ENCODE measurements at places on chromosomes 6 and 20.

GRCh38 chr20:62255976-62256375, 17.7 kb downstream of the OSBPL2 start:
- no peak for DNase-seq

DNA sequence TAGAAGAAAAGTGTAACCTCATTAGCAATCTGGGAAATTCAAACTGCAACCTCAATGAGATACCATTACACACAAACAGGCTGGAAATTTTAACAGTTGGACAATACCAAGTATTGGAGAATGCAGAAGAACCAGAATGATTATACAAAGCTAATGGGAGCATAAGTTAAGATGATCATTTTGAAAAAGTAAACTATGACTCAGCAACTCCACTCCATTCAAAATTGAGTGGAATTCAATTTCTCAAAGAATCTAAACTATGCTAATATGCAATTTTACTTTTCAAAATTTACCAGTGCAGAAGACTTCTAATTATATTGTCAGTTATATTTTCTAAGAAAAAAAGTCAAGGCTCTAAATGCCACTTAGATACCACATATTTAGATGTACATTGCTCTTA, 17.2 kb downstream of the GPLD1 start:
- DNase-seq, result no peak

GRCh38 chr6:38646166-38646878, 6.6 kb upstream of the BTBD9 start:
- DNase-seq, result no peak

- DNase-seq, result no peak
Observed at GRCh38 chr6:20746024-20746423, 211.8 kb downstream of the CDKAL1 start.

DNA sequence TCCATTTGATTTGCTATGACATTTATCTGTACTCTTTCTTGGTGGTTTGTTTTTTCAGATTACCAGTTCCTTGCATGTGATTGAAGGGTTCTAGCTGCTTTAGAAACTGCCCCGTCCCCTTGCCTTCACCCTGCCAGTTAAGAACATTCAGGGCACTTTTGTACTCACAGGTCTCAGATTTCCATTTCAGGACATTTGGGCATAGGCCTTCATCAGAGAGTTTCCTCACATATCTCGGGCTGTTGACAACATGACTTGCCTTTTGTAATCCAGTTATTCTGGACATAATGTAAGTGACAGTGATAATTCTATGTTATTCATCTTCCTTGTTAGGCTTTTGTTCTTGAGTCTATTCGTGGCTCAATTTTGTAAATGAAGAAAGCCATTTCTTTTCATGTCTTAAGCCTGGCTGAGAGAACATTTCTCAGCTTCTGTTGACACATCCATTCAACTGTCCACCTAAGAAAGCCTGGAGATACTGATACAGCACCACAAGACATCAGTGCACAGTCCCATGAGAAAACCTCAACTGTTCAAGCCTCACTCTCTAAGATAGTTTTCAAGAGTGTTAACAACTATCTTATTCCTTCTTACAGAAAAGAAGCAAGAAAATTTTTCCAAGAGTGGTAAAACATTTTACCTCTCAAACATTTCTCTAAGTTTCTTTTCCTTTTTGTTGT, 209.3 kb upstream of the SGK1 start:
- DNase-seq, result no peak

DNA sequence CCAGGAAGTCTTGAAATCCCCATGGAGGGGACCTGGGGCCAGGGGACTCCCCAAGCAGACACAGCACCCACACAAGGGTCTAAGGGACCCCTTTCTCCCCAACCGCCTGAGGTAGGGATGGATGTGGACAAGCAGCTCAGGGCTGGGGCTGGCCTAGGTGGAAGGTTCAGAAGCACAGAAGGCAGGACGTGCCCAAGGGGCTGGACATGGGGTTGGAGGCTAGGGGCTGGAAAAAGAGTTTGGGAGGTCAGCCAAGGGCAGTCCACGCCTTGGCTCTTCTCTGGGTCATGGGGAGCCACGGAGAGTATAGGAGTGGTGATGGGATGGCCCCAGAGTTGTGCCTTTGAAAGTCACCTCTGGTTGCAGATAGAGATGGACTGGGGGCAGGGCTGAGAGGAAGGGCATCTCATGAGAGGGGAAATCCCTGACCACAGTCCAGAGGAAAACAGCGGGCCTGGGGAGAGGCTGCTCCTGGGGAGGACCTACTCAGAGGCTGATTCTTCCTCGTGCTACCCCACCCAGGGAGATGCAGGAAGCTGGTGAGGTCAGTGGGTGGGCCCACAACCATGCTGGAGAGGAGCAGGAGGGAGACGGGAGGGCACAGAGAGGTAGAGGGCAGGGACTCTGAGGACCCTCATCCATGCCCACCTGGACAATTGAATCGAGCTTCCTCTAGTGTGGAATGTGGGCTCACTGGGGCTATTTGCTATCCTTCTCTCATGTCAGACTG, 2.5 kb upstream of the HSPA12B start:
- no peak for DNase-seq

GRCh38 chr20:43151901-43152300, 37.8 kb downstream of the PTPRT start:
- no peak for DNase-seq

- DNase-seq, result no peak
Observed at GRCh38 chr6:5946181-5946580, 60.5 kb downstream of the NRN1 start.

- DNase-seq, result no peak
Observed at GRCh38 chr20:22385602-22386305, 198.6 kb downstream of the FOXA2 start.

GRCh38 chr20:63124092-63124781, 91.7 kb downstream of the YTHDF1 start:
- no peak for DNase-seq

DNA sequence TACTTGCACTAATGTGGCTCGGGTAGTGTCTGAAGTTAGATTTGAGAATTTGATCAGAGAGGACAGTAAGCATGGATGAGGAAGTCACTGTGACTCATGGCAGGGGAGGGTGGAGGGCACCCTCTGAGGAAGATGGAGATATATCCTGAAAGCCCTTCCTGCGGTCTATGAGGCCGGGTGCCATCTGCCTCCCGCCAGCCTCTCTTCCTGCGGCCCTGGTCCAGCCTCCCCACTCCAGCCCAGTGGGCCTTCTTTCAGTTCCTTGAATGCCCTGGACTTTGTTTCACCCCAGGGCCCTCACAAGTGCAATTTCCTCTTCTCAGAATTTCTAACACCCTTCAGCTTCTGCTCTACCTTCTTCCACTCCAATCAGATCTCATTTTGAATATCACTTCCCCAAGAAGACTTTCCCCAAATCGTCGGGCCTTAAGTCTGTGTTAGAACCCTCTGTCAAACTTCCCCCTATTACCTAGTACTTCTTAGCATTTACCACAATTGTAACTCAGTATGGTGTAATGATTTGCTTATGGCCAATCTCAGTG, 20.2 kb upstream of the TNFAIP3 start:
- peak; percentile 35 for DNase-seq

GRCh38 chr6:25788305-25788922, 33.9 kb downstream of the SLC17A4 start:
- peak; percentile 56 for DNase-seq

DNA sequence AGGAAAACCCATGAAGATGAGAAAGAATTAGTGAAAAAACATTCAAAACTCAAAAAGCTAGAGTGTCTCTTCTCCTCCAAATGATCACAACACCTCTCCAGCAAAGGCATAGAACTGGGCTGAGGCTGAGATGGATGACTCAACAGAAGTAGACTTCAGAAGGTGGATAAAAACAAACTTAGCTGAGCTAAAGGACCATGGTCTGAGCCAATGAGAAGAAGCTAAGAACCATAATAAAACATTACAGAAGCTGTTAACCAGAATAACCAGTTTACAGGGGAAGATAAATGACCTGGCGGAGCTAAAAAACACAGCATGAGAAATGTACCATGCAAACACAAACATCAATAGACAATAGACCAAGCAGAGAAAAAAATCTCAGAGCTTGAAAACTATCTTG, 904.1 kb upstream of the MANEA start:
- DNase-seq, result no peak

GRCh38 chr6:30357678-30358540, 13.0 kb downstream of the RPP21 start:
- DNase-seq, result peak; percentile 71

- no peak for DNase-seq
Observed at GRCh38 chr6:11025921-11026635, 18.0 kb downstream of the ELOVL2 start.

GRCh38 chr6:87851674-87852299, 149.8 kb upstream of the AKIRIN2 start:
- no peak for DNase-seq

DNA sequence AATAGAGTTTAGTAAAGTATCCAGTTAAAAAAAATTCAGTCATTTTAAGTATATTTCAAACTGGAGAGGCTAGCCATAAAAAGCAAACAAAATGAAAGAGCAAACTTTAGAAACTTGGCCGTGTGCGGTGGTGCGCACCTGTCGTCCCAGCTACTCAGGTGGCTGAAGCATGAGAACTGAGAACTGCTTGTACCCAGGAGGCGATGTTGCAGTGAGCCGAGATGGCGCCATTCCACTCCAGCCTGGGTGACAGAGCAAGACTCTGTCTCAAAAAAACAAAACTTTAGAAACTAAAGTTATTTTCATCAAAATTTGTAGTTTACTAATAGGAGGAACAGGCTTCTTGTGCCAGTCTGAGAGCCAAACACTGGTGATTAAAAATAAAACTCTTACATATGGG, 100.2 kb upstream of the POPDC3 start:
- DNase-seq, result no peak

GRCh38 chr6:116019428-116019827, 41.3 kb downstream of the FRK start:
- DNase-seq, result no peak

- DNase-seq, result no peak
Observed at GRCh38 chr20:38249536-38250310, 10.8 kb downstream of the KIAA1755 start.

DNA sequence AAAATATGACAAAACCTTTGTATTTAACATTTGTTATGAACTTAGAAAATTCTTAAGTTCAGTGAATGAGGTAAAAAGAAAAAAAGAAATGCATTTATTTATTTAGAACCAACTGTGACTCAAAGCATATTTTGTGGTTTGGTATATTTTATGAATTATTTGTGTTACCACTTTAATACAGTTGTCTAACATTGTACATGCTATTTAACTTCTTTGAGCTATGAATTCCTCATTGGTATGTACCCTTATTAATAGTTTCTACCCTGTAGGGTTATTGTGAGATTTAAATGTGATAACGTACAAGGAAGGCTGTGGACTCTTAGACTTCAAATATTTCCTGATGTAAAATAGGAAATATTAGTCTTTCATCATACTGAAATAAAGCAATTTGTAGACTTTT, 162.6 kb downstream of the MMUT start:
- DNase-seq, result no peak

DNA sequence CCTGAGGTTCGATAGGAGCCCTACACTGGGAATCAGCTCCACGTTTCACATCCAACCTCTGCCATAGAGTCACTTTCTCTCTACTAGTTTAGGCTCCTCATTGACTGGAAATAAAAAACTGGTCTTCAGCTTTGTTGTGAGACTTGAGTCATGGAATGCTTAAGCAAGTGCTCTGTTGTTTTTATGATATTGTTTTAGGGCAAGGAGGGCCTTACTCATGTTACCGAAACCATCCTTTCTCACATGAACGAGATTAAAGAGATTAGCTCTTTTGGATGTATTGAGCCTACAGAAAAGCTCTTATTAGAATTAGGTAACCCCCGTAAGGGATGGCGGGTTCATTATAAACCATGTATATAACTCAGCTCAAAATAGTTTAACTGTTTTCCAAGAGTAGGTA, 6.9 kb upstream of the MOCS1 start:
- DNase-seq, result no peak

DNA sequence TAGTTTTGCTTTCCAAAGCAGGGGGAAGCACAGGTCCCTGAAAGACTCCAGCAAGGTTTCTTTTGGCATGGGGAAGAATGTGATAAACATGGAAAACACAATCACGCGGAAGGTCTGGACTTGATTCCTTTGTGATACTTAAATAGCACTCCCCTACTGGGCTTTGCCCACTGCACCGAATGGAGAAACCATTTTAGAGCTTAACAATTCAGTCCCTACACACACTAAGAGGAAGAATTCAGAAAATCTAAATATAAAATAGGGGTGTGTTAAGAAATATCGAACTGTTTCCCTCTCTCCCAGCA, 71.4 kb upstream of the NHSL1 start:
- DNase-seq, result no peak

GRCh38 chr6:16851758-16852157, 90.5 kb upstream of the ATXN1 start:
- DNase-seq, result peak; percentile 3

DNA sequence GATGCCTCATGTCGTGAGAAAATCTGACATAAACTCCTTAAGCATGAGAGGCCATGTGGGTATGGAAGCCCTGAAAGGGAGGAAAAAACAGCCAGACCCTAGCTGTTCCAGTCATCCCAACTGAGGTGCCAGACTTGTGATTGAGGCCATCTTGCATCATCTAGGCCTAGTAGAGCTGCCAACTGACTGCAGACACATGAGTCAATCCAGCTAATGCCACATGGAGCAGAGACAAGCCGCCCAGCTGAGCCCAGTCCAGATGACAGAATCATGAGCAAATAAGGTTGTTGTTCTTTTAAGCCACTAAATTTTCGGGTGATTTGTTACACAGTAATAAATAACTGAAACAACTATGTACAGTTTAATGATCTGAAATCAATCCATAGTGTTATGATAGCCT, 680.9 kb downstream of the MAFB start:
- DNase-seq, result no peak

GRCh38 chr6:125077453-125077852, 76.1 kb upstream of the TPD52L1 start:
- no peak for DNase-seq

GRCh38 chr6:114634016-114634415, 291.2 kb upstream of the HS3ST5 start:
- no peak for DNase-seq

- no peak for DNase-seq
Observed at GRCh38 chr6:67362976-67363375, 1272.1 kb upstream of the ADGRB3 start.

DNA sequence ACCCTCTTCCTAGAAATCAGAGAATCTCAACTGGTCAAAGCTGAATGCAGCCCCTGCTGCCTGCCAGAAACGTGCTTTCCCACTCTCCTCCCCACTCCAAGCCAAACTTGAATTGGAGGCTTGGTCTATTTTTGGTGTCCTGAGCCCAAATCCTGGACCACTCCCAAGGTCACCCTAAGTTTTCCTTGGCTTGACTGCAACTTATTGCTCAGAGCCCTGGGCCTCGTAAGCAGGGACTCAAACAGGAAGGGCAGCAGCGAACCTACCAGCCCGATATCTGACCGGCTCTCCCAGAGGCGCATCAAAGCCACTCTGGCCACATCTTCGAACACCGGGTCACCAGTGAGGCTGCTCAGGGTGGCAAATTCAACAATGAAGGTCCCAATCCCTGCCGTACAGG, 12.7 kb downstream of the EDEM2 start:
- no peak for DNase-seq

DNA sequence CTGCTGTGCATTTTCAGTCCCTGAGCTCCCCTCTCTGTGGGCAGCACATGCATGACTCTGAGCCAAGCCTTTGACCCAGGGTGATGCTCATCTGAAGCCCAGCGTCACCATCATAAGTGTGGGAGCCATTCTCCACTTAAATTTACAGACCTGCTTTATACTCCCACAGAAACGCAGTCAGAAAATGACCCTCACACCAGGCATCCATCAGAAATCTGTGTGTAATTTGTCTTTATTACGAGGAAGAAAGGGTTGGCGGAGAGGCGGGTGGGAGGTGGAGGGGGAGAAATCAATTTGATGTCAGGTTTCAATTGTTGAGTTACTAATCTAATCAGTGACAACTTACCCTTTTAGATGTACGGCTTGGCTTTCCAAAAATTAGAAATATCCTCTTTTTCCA, 353.6 kb downstream of the MAFB start:
- no peak for DNase-seq

GRCh38 chr20:1330075-1330830, 1.3 kb upstream of the SDCBP2 start:
- peak; percentile 58 for DNase-seq
